ENCODE measurements at places on chromosomes 13 and 19.

DNA sequence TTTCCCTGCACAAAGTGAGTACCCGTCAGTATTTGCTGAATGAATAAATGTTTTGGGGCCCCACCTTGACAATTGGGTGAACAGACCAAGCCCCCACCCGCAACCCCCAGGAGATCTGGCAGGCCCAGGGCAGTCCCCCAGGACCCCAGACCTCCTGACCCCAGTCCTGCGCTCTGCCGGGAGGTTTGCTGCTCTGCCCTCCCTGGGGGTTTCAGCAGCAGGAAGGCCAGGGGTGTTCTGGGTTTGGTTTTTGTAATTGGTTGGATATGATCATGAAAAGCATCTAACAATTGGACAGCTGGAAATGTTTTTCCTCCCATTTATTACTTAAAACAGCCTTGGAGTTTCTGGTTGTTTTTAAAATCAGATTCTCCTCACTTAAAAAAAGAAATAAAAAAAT lies 193.8 kb downstream of the URI1 start:
- DNase-seq = no peak

DNA sequence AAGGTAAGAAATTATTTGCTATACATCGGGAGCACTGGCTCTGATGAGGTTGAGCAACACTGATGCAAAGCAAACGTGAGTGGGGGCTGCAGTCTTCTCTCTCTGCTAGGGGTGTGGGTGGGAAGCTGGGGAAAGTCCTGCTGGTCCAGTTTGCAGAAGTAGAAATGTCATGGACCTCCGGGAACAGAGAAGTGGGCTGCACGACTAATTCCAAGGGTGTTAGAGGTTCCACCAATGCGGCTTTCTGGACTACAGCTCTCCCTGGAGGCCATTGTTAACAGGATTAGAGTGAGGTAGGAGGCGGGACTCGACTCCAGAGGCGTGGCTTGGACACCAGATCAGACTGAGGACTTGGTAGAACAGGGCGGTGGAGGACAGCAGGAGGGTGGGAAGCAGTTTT lies 5.7 kb upstream of the FBXO27 start:
- DNase-seq = no peak

DNA sequence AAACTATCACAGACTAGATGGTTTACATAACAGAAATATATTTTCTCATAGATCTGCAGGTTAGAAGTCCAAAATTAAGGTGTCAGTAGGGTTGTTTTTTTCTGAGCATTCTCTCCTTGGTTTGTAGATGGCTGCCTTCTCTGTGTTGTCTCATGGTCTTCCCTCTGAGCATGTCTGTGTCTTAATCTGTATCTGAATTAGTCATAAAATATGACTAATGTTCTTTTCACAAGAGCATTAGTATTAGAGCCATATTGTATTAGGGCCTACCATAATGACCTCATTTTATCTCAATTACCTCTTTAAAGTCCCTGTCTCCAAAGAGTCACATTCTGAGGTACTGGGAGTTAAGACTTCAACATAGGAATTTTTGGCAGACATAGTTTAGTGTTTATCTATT lies 77.2 kb upstream of the OBI1 start:
- DNase-seq = no peak

- DNase-seq = no peak
These were observed 23.6 kb downstream of the CEACAM8 start for GRCh38 chr19:42571116-42571515.

- DNase-seq = no peak
These were observed 27.5 kb downstream of the HSPH1 start for GRCh38 chr13:31134039-31134711.
